Uterine smooth muscle cell (primary cell): ENCODE measurements at places on chromosomes 2 and 18. TPM values are rescaled to one million over a fixed set of nuclear protein-coding genes. Genes with fewer than 3 reads are reported as not detected.

Gene LONRF2
- total RNA-seq: 6.5 and 7.6 TPM in 2 replicates

Gene ZNF385B
- total RNA-seq: not detected in 2 replicates

Gene HOXD13
- total RNA-seq: 7.5 and 7.7 TPM in 2 replicates

Gene ITGB6
- under 0.01 TPM in 1 of 2 replicates, not detected in the other for total RNA-seq

Gene SRSF7
- 207 and 285 TPM in 2 replicates for total RNA-seq

Gene SLC9A4
- total RNA-seq: not detected in 2 replicates

Gene RRM2
- 21.0 and 76.0 TPM in 2 replicates for total RNA-seq

Gene CYB5A
- total RNA-seq: 54.6 and 57.9 TPM in 2 replicates

Gene GORASP2
- 36.2 and 39.0 TPM in 2 replicates for total RNA-seq

Gene POTEI
- total RNA-seq: not detected in 2 replicates

Gene TUBA4B
- total RNA-seq: 0.11 TPM in 1 of 2 replicates, not detected in the other

Gene CCDC102B
- 13.4 and 13.5 TPM in 2 replicates for total RNA-seq

Gene GPR45
- total RNA-seq: not detected in 2 replicates

Gene SIX3
- total RNA-seq: under 0.01 TPM in 1 of 2 replicates, not detected in the other

Gene STARD6
- total RNA-seq: not detected in 2 replicates

Gene HOXD4
- 0.12 and 0.22 TPM in 2 replicates for total RNA-seq

Gene IL18RAP
- not detected in 2 replicates for total RNA-seq

Gene TRIP12
- 262 and 314 TPM in 2 replicates for total RNA-seq

Gene OR6B2
- total RNA-seq: not detected in 2 replicates

Gene WDR12
- total RNA-seq: 39.0 and 50.1 TPM in 2 replicates

Gene ANKRD30B
- total RNA-seq: 0.12 and 0.55 TPM in 2 replicates

Gene SULT1C2
- 0.33 and 0.62 TPM in 2 replicates for total RNA-seq

Gene UGT1A4
- total RNA-seq: not detected in 2 replicates

Gene SRD5A2
- not detected in 2 replicates for total RNA-seq

Gene KCNG2
- not detected in 2 replicates for total RNA-seq

Gene C1GALT1C1L
- 0.50 and 2.0 TPM in 2 replicates for total RNA-seq
